ENCODE measurements at places on chromosomes 3 and 15. TPM values are rescaled to one million over a fixed set of nuclear protein-coding genes. Genes with fewer than 3 reads are reported as not detected.

RASL12 gene
- 75.2 TPM for total RNA-seq

SOX2 gene
- total RNA-seq, result 5.1 TPM

DNA sequence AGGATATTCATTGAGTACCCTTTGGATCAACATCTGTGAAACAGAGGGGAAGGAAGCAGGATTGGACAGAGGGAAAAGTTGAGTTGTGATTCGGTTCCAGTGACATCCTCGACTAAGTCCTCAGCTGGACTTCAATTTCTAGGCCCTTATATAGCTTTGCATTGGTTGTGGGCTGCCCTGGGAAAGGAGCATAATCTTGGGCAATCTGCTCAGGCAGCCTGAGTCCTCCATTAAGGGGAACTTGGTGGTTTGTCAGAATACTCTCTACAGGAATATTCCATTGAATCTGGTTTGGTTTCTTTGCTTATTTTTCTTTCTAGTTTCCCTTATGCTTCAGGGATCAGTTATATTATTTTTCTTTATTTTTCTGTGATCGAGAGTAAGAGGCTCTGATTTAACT, 94.1 kb downstream of the TCF12 start:
- no peak for DNase-seq

- no peak for DNase-seq
Observed at GRCh38 chr3:183490653-183491052, 62.2 kb upstream of the MCF2L2 start.

DNA sequence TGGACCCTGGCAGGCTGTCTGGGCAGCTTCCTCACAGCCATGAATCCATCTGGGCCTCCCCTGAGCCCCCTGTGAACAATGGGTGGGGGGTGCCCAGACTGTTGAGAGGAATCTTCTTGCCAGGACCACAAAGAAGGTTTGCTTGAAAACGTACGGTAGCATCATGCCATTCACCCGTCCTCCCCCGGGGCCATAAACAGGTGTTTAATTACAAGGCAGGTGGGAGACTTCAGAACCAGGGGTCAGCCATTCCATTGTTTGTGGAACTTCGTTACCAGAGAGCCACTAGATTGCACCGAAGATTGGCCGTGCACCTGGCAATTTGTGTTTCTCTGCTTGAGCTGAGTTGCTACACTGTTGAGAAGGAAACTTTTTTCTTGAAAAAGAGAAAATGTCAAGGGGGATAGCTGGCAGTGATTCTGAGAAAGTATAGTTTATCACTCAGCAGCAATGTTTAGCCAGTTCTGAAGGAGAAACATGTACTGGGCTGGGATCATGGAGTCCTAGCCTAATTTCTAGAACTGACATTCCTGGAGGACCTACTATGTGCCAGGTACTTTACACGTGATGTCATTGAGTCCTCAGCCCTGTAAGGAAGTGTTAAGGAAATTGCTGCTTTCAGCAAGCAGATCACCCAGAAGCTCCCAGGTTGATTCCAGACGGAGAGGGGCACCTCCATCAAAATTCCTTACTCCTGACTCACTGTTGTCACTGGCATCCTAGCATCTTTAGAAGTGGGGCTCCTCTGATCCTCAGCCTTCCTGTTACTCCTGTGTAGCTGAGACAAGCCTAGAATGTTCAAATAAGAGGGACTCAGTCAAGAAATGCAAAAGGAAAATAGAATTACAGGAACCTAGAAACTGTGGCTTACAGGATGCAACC, 103.8 kb upstream of the UBE2E1 start:
- DNase-seq, result no peak

DNA sequence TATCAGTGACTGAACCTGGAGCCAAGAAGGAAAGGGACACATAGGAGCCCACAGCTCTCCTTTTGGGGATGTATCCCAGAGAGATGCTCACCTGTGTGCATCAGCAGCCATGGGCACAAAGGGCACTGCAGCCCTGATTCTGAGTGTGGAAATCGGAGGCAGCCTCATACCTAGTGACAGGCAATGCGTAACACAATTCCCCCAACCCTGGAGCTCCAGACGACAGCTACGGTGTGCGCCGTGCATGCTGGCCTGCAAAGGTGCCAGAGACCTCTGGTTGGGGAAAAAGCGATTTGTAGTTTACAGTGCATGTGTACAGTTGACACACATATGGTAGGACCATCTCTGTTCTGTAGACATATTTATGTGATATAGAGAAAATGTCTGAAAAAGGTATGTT, 59.0 kb upstream of the PLXNA1 start:
- DNase-seq, result no peak

MYL3 gene
- 3.0 TPM for total RNA-seq

PODXL2 gene
- total RNA-seq, result 71.9 TPM

- DNase-seq, result no peak
Observed at GRCh38 chr3:160134964-160135363, 90.3 kb upstream of the C3orf80 start.

RASGRP1 gene
- 7.4 TPM for total RNA-seq

IGF1R gene
- total RNA-seq, result 157 TPM

- no peak for DNase-seq
Observed at GRCh38 chr3:124893526-124893925, 6.4 kb upstream of the ITGB5 start.

GRCh38 chr3:79606414-79606813, 161.4 kb downstream of the ROBO1 start:
- DNase-seq, result no peak

DNA sequence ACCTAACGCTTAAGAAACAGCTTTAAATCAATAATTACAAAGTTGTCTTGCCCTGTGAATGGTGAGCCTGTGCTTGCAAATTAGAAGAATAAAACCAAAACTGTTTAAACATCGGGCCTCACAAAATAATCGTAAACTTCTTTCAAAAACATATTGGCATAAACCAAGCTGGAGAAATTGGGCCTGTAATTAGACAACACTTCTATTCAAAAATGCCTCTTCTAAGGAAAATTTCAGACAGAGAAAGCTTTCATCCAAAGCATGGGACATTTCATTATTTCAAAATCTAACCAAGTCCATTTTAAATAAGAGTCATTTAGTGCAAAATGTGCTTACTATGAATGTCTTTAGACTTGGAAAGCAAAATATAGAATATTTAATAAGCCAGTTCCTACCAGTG, 35.5 kb upstream of the GNB4 start:
- DNase-seq, result no peak

DNA sequence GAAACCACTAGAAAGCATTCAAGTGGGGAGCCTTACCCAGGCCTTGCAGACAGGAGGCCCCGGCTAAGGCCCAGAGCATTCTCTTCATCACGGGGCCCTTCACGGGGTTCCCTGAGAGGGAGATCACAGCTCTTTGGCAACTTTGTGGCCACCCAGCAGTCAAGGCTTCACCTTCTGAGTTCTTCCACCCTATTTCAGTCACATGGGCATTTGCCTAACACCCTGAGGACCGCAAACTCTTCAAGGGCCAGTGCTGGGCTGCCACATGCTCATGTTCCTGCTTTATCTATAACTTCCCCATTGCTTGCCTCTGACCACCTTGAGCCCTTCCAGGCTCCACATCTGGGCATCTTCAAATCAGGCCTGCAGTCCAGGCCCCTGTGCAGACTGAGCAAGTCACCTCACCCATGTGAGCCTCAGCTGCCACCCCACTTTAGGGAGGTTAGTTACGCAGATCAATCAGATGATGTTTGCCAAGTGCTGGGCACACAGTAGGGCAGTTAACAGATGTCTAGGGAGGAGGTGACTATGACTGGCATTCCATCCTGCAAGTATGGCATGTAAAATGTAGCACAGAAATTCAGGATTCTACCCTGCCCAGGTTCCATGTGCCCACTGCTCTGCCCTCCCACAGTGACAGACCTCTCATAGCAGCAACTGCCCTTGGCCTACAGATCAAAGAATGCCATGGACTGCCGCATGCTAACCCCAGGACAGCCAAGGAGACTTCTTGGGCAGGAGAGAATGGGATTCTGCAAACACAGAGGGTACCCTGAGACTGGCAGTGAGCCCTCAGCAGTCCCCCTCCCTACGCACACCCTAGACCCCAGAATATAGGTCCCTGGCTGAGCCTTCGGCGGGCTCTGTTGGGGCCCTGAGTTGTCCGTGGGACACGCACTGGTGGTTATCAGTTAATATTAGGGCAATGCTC, 37.6 kb upstream of the ZNF710 start:
- DNase-seq, result no peak

DNA sequence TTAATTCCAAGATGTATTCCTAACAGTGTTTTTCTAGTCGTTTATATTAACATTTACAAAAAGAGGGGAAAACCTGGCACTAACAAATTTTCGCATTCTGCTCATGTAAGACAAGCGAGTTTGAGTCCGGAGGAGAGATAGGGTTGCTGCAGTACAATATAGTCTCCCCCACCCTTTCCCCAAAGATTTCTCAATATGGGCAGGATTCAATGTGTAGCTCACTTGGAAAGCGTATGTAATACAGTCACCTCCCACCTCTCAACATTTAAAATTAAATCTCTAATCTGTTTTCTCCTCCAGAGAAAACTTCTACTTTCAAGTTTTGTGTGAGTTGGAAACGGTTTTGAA, 57.9 kb downstream of the CMSS1 start:
- DNase-seq, result no peak

- DNase-seq, result no peak
Observed at GRCh38 chr15:53872410-53872809, 105.8 kb upstream of the UNC13C start.

CCR2 gene
- total RNA-seq, result not detected

GRCh38 chr15:56034514-56034913, 41.1 kb upstream of the NEDD4 start:
- DNase-seq, result no peak

PIF1 gene
- total RNA-seq, result 6.9 TPM

DNA sequence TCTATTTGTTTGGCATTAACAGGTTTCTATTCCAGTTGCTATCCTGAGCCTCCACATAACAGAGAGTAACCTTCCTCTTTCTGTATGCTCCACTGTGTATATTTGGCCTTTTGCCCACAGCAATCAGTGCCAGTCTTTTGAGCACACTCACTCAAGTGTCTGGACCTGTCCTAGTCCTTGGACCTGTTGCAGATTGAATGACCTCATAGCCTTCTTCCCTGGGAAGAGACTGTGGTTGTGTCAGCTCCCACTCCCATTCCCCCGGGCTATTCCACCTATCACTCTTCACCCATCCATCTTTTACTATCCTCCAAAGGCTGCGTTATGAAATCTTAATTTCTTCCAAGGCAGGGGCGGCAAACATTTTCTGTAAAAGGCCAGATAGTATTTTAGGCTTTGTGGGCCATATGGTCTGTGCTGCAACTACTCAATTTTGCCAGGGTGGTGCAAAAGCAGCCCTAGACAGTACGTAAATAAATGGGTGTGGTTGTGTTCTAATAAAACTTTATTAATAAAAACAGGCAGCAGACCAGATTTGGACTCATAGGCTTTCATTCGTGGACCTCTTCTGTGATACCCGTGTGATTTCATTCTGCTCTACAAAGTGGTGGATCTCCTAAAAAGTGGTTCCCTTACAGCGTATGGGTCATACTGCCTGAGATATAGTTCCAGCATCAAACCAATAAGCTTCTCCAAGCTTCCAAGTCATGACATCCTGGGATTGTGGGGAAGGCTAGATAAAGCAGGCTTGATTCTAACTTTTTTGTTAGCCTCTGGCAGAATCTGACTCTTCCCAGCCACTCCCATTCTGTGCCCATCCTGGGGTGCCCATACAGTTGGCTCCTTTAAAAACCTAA, 57.4 kb downstream of the CDAN1 start:
- peak; percentile 68 for DNase-seq

PARP9 gene
- 13.8 TPM for total RNA-seq

DNA sequence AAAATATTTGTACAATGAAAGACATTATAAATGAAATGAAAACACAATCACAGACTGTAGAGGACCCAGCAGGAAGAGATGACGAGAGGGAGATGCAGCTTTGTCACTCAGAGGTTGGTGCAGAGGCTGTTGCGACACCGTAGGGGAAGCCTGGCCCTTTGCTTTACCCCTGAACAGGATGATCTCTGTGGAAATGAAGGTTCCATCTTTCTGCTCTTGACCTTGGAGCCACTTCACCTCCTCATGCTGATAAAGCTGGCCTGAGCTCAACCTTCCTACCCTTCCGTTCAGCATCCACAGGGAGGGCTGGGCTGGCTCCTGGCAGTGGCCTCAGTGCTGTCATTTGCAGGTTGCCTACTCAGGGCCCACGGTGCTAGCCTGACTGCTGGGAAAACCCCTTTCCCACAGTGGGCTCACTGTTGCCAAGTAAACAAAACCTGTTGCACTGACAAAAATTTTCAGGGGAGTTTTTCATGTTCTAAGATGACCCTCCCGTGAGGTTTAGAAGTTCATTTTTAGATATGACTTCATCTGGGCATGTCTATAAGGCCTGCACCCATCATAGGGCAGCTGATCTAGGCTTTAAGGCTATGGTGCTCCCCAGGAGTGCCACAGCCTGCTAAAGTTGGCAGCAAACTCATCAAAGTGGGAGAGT, 3.0 kb upstream of the CD80 start:
- DNase-seq, result no peak

GUCA1C gene
- total RNA-seq, result 0.87 TPM

- DNase-seq, result no peak
Observed at GRCh38 chr3:42730706-42731420, 28.3 kb upstream of the HHATL start.

GRCh38 chr15:101275018-101275417, 2.3 kb downstream of the SELENOS start:
- no peak for DNase-seq

- no peak for DNase-seq
Observed at GRCh38 chr3:168049367-168049974, 46.3 kb downstream of the GOLIM4 start.

- DNase-seq, result no peak
Observed at GRCh38 chr3:11010426-11011165, 18.0 kb downstream of the SLC6A1 start.

- DNase-seq, result peak; percentile 18
Observed at GRCh38 chr3:139835830-139836683, 98.9 kb upstream of the CLSTN2 start.

CYP1A2 gene
- 0.12 TPM for total RNA-seq

DNA sequence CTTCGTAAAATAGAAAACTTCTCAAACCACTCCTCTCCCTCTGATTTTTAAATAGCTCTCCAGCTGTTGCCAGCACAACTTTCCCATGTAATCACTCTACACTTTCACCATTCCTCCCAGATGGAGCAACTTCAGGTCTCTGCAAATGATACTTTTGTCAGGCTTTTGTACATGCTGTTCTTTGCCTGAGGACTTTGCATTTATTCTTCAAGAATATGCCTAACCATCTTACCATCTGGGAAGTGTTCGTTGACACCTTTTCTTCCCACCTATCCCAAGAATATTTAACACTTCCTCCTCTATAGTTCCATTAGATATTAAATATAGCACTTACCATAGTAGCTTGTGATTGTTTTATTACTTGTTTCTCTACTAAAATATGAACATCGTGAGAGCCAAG, 703.7 kb downstream of the CADM2 start:
- DNase-seq, result no peak

GRCh38 chr15:69793781-69794451, 303.8 kb downstream of the TLE3 start:
- DNase-seq, result no peak

GRCh38 chr3:170869645-170870593, at the start of gene RPL22L1:
TSS of gene RPL22L1 (minus strand) at chr3:170870195. CDS start at chr3:170870167, 28 bp downstream.
- DNase-seq, result peak; percentile 97

DNA sequence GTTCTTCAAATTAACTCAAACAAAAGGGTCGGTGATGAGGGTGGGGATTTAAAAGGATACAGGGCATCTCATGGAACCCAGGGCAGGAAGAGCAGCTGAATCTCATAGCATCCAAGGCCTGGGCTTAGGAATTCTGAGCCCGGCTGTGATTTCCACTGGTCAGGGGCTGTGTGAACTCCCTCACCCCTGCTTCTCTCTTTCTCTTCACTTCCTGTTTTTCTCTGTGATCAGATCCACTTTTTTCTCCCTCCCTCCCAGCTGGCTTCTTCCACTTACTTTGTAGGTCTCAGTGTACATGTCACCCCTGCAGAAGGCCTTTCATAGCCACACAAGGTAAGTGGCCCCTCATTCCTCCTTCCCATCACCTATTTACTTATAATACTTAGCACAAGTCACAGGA, 68.2 kb upstream of the CORO2B start:
- no peak for DNase-seq

TMCO5A gene
- total RNA-seq, result 129 TPM

All from testis (tissue), 5 donors.